CD4-positive, alpha-beta memory T cell (primary cell): ENCODE measurements at places on chromosomes 13 and 19. TPM values are rescaled to one million over a fixed set of nuclear protein-coding genes. Genes with fewer than 3 reads are reported as not detected.

Gene IGFL4
- not detected for total RNA-seq

Gene ACP7
- total RNA-seq = not detected

Gene SIGLEC12
- total RNA-seq = not detected

DNA sequence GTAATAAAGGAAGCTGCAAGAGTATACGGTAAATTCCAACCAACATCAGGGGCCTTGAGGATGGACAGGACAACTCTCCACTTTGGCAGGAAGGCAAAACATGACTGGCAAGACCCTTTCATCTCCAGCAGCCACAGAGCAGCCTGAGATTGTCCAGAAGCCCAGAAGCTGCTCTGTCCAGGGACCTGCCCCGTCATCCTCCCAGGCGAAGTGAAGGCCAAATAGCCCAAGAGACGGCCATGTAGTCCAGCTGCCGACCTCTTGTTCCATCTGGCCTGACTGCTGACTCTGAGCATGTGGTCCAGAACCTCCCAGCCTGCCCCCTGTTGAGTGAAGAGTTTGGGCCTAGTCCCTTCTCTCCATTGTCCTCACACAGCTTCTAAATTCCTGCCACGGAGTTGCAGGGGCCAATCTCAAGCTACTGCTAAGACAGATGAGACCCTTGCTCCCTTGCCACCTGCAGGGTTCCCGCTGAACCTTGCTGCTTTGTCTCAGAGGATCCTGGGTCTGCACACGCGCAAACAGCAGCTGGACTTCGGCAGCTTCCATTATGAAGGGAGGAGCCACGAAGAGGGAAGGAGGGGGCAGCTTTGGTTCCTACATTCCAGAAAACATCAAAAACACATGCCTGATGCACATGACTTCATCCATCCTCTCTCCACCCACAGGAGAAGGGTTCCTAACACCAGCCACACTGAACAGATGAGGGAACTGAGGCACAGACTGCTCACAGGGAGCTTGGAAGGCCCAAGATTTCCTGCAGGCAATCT is 196.9 kb downstream of the KATNAL1 start:
- DNase-seq = no peak

GRCh38 chr13:100209857-100210825 is 121.2 kb downstream of the PCCA start:
- no peak for DNase-seq

DNA sequence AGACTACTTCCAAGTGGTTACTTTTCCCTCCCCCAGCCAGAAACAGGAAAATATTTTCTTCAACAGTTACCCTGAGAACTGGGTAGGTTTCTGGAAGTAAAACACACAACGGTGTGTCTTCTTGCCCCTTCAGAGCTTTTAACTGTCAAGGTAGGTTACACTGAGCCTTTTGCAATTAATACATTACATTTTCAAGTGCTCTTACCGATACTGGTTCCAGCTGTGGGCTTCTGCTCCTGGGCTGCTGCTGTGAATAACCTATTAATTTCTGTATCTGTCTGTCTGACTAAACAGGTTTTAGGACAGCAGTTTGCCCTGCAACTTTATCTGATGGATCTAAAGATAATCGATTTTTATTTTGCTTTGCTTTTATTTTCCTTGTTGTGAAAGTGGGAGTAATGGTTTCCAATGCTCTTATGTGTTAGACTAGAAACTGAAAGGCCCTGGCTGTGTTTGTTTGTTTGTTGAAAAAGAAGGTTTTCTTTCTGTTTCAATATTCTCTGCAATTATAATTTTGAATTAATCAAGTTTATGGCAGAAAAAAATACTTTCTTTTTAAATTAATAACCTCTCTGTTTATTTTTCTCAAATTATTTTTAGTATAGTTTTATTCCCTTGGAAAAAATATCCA is 196.7 kb upstream of the SLITRK6 start:
- DNase-seq = no peak

GRCh38 chr13:31739226-31739625 is at the start of gene RXFP2:
TSS of gene RXFP2 (plus strand) at chr13:31739526. CDS start at chr13:31739613, 87 bp downstream.
- DNase-seq = no peak

DNA sequence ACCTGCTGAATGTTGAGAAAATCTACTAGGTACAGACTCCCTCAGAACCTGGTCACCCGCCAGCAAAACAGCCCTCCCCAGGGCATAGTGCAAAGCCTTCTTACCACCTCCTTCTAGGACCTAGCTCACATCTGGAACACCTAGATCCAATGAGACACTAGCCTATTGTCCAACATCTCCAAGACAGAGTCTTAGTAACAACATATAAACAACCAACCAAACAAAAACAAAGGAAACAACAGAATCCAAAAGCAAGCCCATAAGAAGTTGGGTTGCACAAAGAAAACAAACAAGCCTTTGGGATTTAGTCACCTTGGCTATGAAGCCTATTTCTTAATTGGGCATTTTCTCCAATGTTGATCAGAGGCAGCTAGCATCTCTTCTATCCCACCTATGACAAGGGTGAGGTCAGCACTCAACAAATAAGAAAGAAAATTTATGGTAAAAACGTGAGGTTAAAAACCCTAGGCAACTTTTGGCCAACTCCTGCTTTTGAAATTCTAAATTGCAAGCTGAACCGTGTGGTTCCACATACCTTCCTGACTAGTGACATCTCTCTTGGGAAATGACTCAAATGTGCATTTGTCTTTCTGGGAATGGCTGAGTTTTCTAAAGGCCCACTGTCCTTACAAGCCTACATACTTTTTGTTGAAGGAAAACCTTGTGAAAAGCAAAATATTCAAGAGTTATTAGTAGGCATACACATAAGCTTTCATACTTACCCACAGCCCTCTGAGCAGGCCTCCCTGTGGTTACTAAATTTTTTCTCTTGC is 66.7 kb downstream of the FAM216B start:
- no peak for DNase-seq
